ENCODE measurements at places on chromosomes 4 and X.
A peak's percentile ranks its signal among the peaks of the same experiment; 100 is the strongest.

- no peak for DNase-seq
Observed at GRCh38 chrX:86171366-86171765, 23.1 kb downstream of the DACH2 start.

DNA sequence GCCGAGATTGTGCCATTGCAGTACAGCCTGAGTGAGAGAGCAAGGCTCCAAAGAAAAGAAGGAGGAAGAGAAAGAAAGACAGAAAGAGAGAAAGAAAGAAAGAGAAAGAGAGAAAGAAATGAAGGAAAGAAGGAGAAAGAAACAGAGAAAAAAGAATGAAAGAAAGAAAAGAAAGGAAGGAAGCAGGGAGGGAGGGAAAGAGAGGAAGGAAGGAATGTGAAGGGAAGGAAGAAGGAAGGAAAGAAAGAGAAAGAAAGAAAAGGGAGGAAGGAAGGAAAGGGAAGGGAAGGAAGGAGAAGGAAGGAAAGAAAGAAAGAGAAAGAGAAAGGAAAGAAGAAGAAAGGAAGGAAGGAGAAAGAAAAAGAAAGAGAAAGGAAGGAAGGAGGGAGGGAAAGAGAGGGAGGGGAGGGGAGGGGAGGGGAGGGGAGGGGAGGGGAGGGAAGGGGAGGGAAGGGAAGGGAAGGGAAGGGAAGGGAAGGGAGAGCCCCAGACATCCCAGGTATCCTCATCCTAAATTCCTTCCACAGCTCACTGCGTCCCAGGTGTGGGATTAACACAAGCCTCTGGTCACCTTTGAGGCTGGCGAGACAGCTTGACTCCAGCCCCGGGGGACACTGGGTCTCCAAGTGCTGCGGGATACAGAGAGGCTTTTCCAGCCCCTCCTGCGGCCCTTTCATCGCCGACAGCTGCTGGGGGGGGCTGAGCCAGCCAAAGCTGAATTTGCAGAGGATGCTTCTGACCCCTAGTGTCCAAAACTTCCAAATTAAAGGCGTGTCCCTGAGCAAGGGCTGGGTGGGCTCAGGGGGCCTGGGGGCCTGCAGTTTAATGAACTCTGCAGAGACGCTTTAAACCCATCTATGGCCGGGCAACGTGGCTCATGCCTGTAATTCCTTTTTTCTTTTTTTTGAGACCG lies 24.2 kb upstream of the CSF2RA start:
- no peak for DNase-seq

DNA sequence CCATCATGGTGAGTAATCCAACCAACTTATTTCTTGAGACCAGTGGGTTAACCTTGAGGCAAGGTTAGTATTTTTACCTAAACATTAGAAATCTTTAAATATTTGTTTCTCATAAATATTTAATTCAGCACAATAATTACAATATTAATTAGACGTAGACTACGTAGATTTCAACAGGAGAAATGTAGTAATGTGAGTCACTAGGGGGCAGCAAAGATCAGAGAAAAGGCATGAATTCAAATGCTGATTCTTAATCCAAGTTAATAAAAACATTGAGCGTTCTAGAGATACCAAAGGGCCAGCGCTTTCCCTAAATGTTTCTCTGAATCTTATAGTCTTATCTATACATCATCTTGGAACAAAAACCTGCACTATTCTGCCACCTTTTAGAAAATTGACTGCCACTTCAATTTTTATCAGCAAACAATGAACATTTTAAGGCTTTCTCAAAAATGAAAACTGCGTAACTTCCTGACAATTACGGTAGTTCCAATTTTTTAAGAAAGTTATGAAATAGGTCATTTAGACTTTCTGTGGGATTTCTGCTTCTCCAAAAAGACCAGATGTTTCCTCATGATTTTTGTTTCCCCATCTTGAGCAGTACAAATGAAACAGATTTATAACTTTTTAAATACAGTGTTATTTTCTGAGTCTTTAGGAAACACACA lies 180.7 kb downstream of the GASK1B start:
- no peak for DNase-seq

DNA sequence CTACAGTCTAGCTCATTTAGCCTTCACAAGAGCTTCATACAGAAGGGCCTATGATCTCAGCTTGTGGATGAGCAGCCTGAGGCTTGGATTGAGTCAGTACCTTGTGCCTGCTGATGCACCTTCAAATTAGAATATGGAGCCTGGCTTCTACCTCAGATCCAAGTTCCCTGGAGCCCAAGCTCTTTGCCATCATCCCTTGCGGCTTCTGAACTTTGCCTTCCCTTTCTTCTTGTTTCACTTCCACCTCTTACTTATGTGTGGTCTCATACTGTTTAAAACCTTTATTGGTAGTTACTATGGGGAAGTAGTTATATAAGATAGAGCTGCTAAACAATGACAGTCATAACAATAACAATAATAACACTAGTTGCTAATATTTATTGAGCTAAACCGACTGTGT lies 84.3 kb upstream of the AFF2 start:
- no peak for DNase-seq

GRCh38 chr4:76504613-76505465 lies 69.8 kb downstream of the SHROOM3 start:
- no peak for DNase-seq

- DNase-seq = peak; percentile 88
Observed at GRCh38 chr4:148025981-148026380, 294.1 kb downstream of the ARHGAP10 start.

DNA sequence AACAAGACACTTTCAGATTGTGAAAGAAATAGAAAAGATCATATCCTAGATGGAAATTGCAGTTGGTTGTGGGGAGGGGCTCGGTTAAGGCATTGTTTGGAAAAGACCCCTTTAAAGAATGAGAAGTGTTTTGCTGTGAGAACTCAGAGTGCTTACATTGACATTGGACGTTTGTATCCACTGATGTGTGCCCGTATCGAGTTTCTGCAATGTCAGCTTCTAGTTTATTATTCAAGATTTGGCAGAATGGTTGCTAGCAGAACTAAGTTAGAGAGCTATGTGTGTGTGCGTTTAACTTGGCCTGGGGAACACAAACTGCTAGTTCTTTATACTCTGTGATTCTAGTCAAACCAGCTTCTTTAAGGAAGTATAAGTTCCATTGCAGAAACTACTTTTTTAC lies 2702.5 kb downstream of the PCDH7 start:
- no peak for DNase-seq

DNA sequence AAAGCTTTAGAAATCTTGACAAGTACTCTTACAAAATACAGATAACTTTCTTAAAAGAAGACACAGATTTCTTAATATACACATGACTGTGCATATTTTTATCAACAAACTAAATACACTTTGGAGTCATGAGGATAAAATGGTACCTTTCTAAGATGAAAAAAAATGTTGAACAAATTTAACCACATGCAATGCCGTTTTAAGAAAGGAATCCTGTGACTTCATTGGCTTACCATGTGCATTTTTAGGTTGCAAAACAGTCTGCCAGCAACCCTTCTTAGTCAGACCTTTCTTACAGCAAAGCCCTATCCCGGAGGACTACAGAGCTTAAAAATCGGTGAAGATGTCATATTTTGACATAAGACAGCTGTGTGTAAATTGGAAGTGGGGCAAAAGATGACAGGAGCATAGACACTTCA lies 51.7 kb downstream of the GASK1B start:
- peak; percentile 94 for DNase-seq

DNA sequence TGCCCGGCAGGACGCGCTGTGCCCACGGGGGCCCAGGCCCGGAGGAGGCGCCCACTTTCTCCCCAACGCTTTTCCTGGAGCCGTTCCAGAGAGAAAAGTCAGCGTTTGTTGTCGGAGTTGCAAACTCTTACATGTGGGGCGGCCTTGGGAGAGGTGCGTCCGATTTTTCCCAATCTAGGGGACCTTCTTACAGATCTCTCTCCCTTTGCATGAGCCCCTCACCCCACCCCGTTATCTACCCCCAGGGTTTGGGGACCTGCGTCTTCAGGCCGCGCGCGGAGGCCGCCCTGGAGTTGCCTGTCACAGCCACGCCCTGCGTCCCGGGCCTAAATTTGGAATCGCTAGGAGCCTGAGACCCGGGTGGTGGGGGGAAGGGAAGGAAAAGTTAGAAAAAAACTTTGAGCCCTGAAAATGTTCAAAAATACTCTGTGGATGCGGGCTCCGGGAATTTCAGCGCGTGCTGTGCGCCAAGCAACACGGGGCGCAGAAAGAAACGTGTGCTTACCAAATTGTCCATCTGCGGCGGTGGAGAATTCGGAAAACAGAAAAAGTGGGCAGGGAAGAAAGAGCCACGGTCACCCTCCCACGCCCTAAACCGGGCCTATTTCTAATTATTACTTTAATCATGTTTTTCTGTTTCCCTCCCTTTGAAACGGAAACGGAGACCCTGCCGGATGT lies 587 bp downstream of the CD99 start:
- DNase-seq = no peak

- DNase-seq = no peak
Observed at GRCh38 chr4:31307029-31307428, 586.9 kb downstream of the PCDH7 start.

DNA sequence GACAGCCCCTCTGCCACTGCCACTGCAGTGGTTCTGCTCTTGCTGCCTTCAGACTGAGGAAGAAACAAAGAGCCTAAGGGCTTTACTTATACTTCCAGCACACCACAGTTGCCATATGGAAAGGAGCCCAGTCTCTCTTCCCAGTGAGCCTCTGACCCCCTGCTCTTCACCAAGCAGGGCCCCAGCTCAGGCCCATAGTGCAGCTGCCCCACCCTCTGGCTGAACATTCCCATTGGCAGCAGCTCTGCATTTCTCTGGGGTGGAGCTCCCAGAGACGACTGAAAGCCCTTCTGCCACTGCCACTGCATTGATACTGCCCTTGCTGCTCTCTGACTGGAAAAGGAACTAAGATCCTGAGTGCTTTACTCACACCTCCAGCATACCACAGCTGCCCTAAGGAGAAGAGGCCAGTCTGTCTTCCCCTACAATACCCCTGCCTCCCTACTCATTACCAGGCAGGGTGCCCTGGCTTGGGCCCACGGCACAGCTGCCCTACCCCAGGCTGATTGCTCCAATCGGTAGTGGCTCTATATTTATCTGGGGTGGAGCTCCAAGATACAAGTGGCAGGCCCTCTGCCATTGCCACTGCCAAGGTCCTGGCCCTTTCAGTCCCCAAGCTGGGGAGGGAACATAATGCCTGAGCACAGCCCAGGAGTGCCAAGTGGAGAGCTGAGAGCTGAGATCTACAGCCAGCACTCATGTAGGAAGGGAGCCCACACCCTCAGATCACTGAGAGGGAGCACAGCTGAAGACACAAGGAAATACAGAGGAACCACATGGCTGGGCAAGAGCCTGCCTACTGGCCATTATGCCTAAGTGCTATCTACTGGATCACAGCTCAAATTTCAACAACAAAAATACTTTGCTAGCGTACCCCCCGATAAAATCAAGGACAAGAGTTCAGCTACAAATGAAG lies 36.0 kb downstream of the AWAT2 start:
- DNase-seq = no peak

- DNase-seq = no peak
Observed at GRCh38 chrX:71532078-71532752, 689 bp upstream of the OGT start.

DNA sequence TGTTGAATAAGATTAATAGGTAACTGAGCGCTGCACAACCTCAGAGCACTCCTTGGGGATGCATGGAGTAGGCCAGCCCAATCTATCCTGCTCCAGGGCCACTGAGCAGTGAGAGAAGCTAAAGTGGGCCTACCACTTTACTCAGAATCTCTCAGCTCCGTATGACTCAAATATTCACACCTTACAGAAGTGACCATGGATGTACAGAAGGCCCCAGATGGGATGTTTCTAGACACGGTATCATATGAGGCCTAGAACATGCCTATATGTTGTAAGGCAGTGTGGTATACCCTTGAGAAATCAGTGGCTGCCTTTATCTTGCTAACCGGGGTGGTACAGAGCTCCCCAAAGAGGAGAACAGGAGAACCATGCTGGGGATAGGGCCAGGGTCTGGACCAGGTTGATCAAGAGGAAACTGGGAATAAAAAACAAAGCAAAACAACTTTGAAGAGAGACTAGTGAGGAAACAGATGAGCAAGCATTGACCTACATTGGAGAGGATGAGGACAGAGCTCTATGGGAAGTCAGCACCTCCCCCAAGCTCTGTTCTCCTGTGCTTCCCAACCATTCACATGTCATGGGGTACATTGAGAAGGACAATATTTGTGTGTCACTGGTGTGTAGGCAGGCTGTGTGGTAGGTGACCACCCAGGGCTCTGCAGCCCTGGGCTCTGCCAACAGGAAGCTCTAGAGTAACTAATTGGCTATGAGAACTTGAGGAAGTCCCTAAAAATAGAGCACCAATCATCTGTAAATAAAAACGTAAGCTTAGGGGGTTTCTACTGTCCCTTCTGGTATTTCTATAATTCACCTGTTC lies 31.4 kb downstream of the HOPX start:
- no peak for DNase-seq

DNA sequence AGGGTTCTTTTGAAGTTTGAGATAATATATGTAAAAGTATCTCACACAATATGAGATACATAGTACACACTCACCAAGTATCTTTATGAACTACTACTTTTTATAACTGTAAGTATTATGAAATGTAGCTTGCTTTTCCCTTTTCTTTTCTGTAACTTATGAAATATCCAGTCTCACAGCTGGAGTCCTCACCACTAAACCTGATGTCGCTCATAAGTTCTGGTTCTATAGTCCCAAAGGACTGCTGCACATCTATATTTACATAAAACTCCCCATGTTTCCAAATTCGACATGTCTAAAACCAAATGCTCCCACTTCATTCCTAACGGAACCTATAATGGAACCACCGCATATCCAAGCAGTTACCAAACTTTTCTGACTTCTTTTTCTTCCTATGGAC lies 186.5 kb upstream of the SLC7A11 start:
- DNase-seq = no peak

DNA sequence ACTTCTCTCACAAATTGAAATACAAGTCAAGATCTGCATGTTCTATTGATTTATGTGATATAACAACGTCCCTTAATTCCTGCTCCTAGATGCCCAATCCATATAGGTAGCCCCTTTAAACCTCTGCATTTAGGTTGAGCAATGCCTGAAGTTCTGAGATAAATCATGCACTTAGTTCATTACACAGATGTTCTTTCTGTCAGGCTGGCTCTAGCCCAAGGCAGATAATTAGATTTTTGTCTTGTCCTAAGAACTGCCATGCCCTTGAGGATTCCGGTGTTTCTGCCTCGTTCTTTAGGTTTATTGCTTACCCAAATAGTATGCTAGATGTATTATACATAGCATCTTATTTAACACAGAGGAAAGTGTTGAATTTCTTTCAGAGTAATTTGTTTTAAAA lies 143.1 kb downstream of the TRAM1L1 start:
- no peak for DNase-seq

DNA sequence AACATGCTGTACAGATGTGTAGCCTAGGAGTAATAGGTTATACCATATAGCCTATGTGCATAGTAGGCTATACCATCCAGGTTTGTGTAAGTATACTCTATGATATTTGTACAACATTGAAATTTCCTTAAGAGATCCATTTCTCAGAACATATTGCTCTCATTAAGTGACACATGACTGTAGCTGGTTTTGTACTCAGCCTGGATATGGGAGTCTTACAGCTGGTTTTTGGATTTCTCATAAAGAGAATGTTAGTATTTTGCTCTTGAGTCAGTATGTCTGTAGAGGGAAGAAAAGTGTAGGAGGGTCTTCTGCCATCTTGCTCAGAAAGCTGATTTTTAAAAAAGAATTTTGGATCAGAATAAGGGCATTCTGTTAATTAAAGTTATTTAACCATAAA lies 85.3 kb downstream of the SMARCA5 start:
- DNase-seq = no peak

GRCh38 chrX:3177851-3178250 lies 136.6 kb downstream of the ARSF start:
- DNase-seq = no peak
